ENCODE measurements at places on chromosomes 12 and 14.

GRCh38 chr12:78721906-78722305 lies 142.7 kb upstream of the SYT1 start:
- no peak for DNase-seq

- no peak for DNase-seq
These were observed 627.0 kb upstream of the FBXO33 start for GRCh38 chr14:40058901-40059897.

DNA sequence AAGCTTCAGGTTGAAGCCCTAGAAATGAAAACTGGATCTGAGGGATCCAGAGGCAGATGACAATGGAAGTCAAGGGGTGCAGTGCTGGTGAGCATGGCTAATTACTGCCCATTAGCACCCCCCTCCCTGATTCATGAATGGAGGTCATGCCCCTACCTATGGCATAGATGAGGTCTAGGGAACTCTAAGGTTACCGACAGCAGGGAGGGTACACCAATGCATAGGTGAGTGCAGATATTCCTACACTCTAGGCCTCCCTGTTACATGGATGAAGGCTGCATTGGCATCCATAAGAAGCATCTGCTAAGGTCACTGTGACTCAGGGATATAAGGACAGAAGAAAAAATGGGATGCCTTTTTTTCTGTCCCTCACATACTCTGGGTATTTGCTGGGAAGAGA lies 147.3 kb downstream of the CCDC59 start:
- no peak for DNase-seq

- DNase-seq = peak; percentile 40
These were observed 155.5 kb upstream of the KRR1 start for GRCh38 chr12:75666939-75667334.

DNA sequence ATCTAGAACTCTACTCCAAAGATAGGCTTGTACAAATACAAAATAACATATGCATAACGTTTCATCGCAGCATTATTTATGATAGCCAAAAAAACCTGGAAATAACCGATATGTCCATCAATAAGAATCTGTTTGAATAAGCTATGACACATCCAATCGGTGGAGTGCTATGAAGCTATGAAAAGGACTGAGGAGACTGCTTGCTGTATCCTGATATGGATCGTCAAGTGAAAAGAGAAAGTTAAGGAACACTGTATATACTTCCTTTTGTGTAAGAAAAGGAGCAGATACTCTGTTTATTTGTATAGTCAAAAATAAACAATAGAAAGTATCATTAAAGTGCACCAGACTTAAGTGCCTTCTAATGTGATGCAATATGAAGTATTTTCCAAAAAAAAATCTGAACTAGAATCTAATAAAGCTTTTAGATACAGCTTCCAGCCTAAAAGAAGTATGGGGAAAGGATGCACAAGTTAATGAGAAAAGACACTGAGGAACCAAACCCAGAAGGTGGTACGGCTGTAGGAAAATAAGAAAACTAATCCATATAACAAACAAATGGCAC lies 645 bp upstream of the KLHDC1 start:
- no peak for DNase-seq

GRCh38 chr14:20614038-20614840 lies 23.1 kb upstream of the RNASE12 start:
- no peak for DNase-seq

DNA sequence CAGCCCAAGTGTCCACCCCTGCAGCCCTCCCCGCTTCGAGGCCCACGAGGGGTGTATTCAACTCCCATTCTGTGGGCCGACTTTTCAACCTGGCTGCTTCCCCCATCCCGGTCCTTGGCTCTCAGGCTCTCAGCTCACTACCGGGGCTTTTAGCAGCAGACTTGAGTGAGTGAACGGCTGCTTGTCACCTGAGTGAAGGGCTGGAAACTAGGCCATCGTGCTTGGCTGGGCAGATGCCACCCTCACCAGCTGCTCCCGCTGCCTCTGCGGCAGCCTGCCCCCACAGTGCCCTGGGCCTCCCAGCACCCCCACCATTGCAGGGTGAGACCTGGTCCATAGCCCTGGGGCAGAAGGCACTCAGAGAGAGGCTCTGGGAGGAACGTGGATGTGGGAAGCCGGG lies 59.9 kb downstream of the SLC6A12 start:
- no peak for DNase-seq

- no peak for DNase-seq
These were observed 3.1 kb downstream of the ADCY4 start for GRCh38 chr14:24331731-24332267.

All from fibroblast of skin of scalp (primary cell).